ENCODE measurements at places on chromosomes 6 and 20.
A peak's percentile ranks its signal among the peaks of the same experiment; 100 is the strongest.

- DNase-seq: no peak
Observed at GRCh38 chr20:59144179-59144830, 19.3 kb upstream of the ZNF831 start.

- DNase-seq: no peak
Observed at GRCh38 chr6:144286503-144287393, 1.6 kb downstream of the UTRN start.

GRCh38 chr6:107957308-107957908, 600 bp downstream of the SEC63 start:
- peak; percentile 39 for DNase-seq

DNA sequence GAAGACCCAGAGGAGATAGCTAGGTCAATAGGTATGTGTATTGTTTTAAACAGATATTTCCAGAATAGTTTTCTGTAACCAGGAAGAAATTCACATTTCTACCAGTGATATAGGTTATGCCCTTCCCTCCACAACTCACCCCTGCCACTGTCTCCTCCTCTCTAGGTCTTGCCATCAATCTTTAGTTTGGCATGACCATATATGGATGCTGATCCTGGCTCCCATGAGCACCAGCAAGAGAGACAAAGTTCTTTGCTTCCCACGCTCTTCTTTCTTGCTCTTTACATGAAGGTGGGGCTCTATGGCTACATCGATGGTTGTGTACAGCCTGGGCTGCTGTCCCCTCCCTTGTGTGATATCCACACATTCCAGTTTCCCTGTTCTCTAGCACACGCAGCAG, 459.4 kb upstream of the ID4 start:
- no peak for DNase-seq

GRCh38 chr6:39861663-39862062, 69.5 kb downstream of the DAAM2 start:
- DNase-seq: no peak

GRCh38 chr6:134080171-134080795, 27.9 kb upstream of the SLC2A12 start:
- no peak for DNase-seq

DNA sequence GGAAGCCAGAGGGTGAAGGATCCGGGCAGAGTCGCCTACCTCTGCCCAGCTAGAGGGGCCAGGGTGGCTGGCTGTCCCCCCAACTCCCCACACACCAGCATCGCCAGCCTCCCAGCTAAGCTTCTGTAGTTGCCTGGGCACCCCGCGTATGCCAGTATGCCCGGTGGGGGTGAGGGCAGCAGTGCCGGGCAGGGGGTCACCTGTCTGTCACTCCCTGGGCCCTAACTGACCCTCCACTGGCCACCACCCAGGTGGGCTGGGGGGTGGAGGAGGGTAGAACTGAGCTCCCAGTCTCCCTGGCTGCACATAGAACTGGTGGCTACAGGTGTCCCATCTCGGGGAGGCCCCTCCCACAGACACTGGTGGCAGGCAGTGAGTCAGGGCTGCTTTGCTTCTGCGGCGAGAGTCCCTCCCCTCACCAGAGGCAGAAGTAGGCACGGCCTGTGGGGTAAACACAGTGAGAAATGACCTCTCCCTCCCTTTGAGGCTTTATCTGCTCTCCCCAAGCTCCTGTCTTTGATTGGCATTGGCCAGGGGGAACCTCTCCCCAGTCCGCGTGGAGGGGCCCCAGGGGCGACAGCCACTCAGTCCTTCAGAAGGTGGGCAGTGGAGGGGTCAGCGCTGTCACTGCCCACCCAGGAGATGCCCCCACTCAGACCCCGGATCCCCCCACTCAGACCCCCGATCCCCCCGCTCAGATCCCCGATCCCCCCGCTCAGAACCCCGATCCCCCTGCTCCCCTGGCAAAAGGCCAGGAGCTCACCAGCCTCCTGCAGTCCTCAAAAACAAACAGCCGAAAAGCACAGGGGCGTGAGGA, 2.5 kb downstream of the NTSR1 start:
- DNase-seq: no peak

GRCh38 chr6:22141241-22141745, 155.5 kb downstream of the PRL start:
- DNase-seq: no peak

DNA sequence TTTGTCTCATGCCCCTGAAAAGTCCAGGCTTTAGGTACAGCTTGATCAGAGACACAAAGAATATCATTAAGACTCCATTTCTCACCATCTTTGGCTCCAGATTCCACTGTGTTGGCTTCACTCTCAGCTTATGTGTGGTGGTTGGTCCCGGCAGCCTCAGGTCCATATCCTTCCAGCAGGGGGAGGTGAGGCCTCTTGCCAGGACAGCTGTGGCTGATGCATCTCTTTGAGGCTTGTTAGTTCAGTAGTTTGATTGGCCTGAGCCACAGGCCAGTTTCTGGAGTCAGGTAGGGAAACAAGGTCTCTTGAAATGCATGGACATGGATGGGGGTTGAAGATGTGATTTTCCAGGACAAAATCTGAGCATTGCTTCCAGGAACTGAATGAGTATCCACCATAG, 62.4 kb downstream of the JAG1 start:
- no peak for DNase-seq

DNA sequence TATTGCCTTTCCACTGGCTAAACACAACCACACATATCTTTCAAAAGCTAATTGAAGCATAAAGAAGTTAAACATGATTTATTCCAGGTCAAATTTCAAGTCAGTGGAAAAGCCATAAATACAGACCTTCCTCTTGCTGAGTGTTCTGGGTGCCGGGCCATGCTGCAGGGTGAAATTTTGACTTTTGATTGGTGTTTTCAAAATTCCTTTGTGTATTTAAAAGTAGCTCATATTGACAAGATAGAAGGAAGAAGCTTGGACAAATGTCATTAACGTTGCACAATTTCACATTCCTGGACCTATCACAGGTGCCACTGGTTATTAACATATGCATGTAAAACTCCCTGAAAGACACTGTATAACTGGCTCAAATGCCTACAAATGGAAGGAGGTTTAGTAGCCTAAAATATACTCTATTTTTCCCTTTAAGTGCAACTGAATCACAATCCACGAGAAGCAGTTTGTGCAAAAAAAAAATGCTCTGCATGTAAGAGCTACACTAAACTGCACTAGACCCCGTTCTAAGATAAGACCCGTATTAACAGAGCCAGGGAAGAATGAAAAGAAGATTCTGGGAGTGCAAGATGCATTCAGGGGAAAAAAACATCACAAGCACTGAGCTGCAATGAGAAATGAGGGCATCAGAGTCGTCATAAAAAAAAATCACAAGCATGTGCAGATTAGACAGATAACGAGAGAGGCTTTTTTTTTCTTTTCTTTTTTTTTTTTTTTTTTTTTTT, 30.4 kb downstream of the ATXN1 start:
- DNase-seq: no peak

- DNase-seq: no peak
Observed at GRCh38 chr6:86535100-86535499, 402.2 kb upstream of the HTR1E start.

DNA sequence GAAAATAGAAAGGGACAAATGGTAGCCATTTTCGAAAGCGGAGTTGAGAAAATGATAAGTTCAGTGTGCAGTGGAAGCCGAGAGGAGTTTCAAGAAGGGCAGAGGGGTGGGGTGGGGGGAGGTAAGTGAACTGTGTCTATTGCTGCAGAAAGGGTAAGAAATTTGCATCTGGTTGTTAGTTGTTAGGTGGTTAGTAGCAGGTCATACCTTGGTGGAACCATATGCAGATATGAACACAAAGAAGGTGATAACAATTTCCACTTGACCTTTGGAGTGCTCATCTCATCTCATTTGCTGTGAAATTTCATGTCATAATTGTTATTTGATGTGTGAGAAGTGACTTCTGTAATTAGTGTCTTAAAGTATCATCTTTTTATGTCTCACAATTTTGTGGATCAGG, 288.2 kb downstream of the QKI start:
- DNase-seq: no peak

DNA sequence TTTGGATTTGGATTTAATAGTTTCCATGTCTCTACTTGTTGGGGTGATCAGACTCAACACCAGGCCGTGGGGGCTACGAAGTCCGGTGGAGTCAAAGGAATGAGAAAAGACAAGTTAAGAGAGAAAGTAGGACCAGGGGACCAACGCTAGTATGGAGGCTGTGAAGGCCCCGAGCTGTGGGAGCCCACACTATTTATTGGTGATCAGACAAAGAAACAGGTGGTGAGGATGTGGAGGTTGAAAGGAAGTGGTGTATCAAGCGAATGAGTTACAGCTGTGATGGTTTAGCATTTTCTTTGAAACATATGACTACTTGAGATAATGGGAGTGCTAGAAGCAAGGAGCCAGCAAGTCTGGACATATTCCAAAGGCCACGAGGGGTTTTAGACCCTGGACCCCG, 62.4 kb downstream of the AKAP7 start:
- DNase-seq: peak; percentile 23

DNA sequence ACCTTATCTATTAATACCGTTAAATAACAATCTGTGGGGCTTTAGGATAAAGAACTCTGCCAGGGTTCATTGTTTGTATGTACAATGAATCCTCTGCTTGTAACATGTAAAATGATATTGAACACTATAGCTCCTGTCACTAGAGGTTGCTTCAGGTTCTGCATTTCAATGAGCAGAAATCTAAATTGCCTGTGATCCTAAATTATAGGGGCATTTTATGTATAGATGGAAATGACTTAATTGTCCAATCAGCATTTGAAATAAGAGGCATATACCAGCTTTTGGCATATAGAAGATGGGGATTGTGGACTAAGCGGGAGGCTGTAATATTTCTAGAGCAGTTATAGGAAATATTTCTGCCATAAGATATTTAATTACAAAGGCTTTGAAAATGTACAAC, 2.0 kb downstream of the NCOA3 start:
- no peak for DNase-seq

GRCh38 chr20:24773751-24774201, 175.3 kb upstream of the CST7 start:
- DNase-seq: no peak

DNA sequence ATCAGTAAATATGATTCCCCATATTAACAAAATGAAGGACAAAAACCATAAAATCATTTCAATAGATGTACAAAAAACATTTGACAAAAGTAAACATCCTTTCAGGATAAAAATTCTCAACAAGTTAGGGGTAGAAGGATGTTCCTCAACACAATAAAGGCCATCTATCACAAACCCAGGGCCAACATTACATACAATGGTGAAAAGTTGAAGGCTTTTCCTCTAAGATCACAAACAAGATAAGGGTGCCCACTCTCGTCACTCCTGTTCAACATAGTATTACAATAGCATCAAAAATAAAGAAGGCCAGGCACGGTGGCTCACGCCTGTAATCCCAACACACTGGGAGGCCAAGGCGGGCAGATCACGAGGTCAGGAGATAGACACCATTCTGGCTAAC, 22.6 kb upstream of the ASF1A start:
- no peak for DNase-seq

DNA sequence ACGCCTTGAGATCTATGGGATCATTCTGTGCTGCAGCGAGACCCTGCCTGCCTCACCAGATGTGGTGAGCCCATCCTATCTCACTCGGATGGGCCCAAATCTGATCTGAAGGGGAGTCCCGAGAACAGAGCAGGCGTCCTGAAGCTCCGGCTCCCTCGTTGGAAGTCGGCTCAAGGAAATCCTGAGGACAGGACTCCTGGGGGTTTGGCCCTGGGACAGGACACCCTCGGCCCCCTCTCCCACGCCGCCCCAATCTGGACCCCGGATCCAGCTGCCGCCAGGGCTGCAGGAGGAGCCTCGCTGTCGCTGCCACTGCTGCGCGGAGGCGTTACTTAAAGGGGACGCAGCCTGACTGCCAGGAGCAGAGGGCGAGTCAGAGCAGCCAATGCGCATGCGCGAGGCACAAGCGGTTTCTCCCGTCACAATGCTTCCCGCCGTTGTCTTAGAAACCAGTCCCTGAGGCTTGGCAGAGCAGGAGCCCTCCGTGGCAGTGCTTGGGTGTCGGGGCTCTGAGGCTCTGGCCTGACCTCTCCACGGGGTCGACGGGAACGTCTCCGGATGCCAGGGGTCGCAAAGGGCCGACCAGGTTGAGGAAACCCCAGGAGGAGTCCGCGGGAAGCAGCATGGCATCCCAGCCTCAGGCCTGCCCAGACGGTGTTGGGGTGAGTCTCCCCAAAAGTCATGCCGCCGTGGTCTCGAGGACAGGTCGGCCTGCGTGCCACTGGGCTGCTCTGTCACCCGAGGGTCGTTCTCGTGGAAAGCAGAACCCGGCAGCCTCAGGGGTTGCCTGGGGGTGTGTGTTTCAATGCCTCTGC, 1567.8 kb upstream of the DEFB115 start:
- DNase-seq: no peak

DNA sequence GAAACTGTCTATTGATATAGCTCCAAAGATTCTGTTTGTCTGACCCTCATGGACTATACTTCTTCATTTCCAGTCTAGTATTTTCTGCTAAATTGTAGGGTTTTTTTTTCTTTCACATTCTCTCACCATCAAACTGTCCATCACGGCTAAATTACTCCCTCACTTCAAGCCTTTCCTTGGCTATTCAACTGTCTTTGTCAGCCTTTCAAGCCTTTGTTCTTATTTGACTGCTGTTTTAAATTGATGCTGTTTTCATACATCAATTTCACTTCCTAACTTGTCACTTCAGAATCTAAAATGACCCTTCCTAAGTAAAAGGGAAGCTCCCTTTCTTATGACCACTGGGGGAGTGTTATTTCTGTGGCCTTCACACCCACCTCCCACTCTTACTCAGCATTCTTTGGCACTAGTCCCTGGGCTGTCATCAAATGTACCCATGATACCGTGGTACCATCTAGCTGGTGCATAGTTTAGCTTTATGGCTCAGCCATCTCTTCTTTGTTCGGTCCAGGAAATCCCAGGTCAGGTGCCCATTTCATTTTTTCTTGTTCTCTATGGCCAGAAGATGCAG, 8.6 kb downstream of the GJA1 start:
- no peak for DNase-seq

GRCh38 chr6:87115402-87116135, 20.7 kb upstream of the CGA start:
- DNase-seq: no peak

DNA sequence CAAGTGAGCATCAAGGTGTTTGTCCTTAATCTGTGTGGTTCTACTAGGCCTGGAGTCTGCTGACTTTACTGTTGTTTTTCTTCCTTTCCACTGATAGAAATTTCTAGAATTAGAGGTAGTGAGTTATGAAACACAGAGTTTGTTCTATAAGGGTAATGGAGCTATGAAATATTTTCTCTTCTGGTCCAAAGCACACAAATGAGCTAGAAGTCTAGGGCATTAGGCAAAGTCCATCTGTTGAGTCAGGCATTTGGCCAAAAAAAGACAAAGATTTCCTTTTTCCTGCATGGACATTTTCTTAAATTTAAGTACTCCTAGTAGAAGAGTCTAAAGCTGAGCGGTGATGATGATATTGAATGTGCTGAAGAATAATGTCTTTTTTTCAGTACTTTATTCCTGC, 174.3 kb upstream of the STXBP5 start:
- DNase-seq: no peak

- no peak for DNase-seq
Observed at GRCh38 chr20:59033616-59034165, 1.6 kb upstream of the ATP5F1E start.

GRCh38 chr6:135145063-135145800, 35.9 kb upstream of the MYB start:
- DNase-seq: no peak

Data from naive thymus-derived CD8-positive, alpha-beta T cell (primary cell).